ENCODE measurements at places on chromosomes 4 and X.
A peak's percentile ranks its signal among the peaks of the same experiment; 100 is the strongest.

DNA sequence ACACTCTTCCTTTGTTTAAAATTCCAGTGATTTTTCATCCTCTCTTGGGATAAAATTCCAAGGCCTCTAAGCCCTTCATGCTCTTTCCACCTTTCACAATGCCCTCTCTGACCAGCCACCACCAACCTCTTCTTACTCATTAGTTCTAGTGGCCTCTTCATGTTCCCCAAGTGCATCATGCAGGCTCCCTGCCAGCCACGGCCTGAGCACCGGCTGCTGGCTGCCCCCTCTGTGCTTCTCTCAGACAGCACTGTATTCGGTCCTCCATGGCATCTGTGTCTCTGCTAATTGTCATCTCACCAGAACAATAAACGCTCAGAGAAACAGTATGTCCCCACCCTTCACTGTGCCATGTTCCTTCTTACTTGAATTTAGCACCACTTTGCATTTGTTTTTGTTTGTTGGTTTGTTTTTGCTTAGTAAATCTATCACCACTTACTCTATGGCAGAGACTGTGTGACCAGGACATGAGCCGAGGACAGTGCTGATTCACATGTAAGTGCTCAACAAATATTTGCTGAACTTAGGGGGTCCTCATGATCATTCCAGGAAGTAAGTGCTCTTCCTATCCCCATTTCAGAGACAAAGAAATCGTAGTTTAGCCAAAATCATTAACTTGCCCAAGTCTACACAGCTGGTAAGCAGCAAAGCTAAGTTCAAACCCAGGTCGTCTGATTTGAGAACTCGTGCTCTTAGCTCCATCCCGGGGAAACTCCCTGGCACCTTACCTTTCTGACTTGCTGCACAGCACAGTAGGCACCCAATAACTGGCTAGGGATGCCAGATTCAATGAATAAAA, 77.1 kb upstream of the UCP1 start:
- no peak for DNase-seq

DNA sequence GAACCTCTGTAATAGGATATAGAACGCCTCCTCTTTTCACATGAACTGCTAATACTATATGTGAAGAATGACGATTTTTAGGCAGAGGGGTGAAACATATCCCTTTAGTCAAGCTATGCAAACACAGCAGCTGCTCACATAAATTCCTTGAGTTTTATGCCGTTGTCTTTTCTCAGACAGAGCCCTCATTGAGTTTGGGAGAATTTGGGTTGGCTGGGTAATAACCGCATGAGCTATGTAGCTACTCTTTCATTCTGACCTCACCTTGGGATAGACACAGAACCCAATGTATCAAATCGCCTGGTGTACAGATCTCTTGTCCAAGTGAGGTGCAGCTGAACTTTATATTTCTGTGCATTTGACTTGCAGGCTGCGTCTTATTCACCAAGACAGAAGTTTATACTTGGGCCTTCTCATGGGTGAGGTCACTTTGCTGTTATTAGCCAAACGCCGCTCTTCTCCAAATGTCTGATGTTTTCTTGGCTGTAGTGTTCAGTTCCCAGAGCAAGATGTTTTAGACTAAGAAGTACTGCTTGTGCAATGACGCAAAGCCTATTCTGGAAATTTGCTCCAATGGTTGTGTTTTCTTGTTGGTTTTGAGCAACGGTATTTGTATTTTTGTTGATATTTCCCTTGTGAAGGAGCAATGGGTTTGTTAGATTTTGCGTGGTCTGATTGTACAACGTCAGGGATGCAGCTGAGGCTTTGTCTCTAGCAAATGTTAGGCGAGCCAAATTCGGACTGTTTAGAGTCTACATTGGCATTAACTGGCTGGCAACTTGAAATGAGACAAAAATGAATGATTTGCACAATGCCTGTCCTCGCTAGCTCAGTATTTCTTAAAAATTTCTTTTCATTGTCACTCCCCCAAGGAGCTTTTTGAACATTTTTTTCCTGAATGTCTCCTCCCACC, 11.2 kb upstream of the SPARCL1 start:
- DNase-seq, result no peak

- DNase-seq, result no peak
Observed at GRCh38 chr4:141759796-141760425, 123.5 kb downstream of the IL15 start.

GRCh38 chrX:132022967-132023895, at the start of gene STK26:
Gene STK26 (plus strand): TSS chrX:132023302. CDS start chrX:132023618, 316 bp downstream.
- DNase-seq, result no peak

DNA sequence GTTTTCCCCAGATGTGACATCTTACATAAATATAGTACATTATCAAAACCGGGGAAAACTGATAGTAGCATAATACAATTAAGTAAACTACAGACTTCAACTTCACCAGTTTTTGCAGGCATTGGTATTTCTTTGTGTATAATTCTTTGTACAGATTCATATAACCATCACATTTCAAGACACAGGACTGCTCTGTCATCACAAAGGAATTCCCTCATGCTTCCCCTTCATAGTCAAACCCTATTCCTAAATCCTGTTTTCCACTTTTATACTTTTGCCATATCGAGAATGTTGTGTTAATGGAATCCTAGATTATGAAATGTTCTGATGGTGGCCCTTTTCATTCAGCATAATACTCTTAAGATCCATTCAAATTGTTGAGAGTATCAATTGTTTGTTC, 36.0 kb downstream of the STIM2 start:
- no peak for DNase-seq

DNA sequence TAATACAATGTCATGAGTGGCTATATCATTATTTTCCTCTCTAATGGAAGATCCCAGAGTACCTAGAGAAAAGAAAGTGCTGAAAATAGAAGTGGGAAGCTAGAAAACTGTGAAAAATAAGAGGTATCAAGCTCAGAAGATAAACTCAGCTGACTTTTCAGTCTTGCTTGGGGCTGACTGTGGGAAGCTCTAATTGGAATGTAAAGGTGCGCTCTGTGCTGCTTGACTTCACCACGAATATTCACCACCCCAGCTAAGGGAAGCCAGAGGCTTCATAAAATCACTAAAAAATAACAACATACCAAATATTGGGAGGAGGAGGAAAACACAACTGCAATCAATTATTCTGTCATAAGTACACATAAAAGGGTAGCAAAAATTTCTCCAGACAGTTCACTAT, 25.1 kb downstream of the NDST3 start:
- no peak for DNase-seq

- no peak for DNase-seq
Observed at GRCh38 chr4:117783716-117784115, 250.6 kb upstream of the NDST3 start.

- no peak for DNase-seq
Observed at GRCh38 chrX:63657821-63658220, 127.2 kb downstream of the ARHGEF9 start.

DNA sequence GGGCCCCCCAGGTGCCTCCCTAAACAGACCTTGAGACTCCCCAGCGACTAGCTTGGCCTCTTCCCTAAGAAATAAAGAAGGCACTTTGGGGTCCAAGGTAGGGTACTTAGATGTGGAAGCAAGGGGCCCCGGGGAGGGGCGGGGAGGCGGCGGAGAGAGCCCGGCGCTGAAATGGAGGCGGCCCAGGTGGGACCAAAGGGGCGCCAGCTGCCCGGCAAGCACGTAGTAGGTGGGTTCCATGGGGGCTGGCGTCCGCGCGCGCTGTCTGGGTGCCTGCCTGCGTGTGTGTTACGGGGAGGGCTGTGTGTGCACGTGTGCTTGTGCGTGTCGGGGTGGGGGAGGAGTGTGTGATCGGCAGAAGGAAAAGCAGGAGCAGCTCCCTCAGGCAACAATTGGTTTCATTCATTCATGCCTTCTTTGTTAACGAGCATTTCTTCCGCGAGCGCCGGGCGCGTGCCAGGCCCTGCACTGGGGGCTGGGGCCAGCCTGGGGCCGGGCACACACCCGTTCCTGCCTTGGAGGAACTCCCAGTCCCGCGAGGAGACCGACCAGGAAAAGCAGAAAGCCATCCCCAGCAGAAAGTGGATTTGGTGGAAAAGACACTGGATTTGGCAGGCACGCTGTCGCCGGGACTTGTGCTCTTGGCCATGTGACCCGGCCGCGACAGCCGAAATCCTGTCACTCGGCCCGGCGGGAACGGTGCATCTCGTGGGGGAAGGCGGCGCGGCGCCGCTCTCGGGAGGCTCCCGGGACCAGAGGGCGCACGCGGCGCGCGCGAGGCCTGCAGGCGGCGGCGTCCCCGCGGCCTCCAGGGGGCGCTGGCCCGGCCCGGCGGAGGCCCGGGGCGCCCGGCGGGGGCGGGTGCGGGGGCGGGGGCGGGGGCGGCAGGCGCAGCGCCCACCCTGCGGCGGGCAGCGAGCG, 3.3 kb upstream of the DUSP9 start:
- DNase-seq, result no peak

DNA sequence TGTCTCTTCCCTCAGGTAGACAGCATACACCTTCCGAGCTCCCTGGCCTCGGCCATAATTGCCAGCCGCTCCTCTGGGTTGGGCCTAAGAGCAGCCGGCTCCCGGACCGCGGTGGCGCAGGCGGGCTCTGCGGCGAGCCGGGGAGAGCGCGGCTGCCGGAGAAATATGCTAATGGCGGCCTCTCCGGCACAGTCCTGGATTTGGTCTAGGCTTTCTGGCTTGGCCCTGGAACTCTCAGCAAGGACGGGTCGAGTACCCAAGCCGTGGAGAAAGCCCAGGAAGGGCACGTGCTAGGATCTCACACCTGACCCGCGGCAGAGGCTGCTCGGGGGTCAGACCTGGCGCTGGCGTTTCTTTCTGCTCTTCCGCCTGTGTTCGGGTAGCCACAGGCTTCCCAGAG, 18.6 kb upstream of the ZIC3 start:
- no peak for DNase-seq

- DNase-seq, result no peak
Observed at GRCh38 chr4:143554728-143555597, 41.5 kb downstream of the SMARCA5 start.

DNA sequence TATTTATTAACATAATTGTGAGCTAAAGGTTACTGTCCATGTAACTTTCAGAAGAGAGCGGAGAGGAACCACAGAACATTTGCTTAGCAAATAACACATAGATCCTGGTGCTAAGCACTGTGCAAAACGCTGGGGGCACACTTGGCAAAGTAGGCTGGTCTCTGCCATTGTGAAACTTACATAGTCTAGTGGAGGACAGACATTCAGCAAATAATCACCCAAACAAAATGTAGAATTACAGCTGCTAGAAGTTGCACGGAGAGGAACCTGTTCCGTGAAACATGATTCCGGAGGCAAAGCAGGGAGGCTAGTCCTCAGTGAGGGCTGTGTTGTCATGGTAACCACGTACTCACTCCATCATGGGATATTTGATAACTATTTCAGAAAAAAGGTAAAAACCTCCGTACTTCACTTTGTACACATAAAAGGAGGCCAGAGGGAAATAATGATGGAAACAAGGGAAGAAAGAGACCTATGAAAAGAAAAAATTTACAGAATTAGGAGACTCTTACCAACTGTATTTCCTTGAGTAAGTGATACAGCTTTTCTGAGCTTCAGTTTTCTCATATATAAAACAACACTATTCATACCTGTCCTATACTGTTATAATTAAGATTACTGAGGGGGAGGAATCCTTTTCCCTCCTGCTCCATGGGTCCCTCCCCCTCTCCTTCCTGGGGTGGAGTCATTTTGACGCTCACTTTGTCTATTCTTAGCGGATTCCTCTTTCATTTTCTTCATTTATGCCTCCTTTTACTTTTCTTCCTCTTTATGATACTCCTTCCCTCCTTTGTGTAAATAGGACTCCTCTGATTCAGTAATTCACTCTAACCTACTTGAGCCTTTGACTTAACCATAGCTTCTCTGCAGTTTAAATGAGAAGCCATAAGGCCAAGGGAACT, 825 bp upstream of the RASGEF1B start:
- DNase-seq, result peak; percentile 82

DNA sequence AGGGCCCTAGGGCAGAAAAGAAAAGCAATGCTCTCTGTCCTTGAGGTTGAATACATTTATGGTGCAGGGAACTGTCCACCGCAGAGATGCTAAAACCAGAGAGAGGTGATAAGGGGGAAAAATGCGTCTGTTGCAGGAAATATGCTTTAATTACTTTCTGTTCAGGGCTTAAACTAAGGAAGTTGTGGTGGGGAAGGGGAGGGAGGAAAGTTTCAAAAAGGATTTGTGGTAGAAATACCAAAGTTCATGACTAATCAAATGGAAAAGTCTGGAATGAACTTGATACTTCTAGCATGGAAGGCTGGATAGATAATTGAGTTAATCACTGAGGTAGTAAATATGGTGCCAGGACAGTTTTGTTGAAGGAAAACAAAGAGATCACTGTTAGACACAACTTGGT, 99.0 kb downstream of the ASB9 start:
- DNase-seq, result no peak

GRCh38 chr4:70027011-70027410, 1.2 kb upstream of the HTN3 start:
- DNase-seq, result no peak

GRCh38 chrX:48676893-48677270, 6.7 kb upstream of the WAS start:
- no peak for DNase-seq

- DNase-seq, result no peak
Observed at GRCh38 chrX:63503541-63503940, 152.4 kb upstream of the SPIN4 start.

DNA sequence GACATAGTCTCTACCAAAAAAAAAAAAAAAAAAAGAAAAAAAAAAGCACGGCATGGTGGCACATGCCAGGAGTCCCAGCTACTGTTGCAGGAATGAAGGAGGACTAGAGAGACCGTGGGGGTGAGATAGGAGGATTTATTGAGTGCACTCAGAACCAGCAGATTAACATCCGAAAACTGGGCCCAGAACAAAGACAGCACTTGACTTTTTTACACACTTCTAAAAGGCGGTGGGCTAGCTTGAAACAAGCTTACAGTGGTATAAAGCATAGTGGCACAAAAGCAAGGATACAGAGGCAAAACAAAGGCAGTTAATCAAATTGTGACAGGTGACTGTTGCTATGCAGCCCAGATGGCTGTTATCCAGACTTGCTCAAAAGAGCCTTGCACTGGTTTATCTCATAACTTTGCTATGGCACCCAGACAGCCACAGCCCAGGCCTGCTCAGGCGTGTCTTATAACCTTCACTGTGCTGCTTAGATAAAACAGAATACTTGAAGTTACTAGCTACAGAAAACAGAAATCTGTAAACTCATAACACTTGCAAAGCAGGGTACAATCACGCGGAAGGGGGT, 9.9 kb upstream of the PI4K2B start:
- DNase-seq, result no peak

DNA sequence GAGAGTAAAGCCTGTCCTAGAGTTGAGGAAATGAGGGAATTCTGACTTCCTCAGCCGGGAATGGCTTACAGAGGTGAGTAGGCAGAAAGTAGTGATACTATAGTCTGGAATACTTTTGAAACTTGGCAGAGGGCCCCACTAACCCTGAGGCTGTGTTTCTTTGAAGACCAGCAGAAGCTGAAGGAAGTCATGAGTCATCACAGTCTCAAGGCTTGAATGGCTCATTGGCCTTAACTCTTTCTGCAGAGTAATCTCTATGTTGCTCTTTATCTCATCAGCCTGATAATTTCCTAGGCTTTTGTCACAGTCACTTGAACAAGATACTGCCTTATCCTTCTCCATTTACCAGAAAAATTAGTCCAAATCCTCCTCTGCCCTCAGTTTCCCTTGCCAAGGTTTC, 80.8 kb downstream of the ANKRD50 start:
- no peak for DNase-seq

- no peak for DNase-seq
Observed at GRCh38 chr4:18077808-18078207, 56.3 kb upstream of the LCORL start.

GRCh38 chr4:78684325-78685079, 91.6 kb upstream of the BMP2K start:
- DNase-seq, result no peak

Data from NCI-H187 treated with DMSO at 0.1 percent for 48 hours (cell line).